ENCODE measurements at places on chromosomes 12 and 14.

DNA sequence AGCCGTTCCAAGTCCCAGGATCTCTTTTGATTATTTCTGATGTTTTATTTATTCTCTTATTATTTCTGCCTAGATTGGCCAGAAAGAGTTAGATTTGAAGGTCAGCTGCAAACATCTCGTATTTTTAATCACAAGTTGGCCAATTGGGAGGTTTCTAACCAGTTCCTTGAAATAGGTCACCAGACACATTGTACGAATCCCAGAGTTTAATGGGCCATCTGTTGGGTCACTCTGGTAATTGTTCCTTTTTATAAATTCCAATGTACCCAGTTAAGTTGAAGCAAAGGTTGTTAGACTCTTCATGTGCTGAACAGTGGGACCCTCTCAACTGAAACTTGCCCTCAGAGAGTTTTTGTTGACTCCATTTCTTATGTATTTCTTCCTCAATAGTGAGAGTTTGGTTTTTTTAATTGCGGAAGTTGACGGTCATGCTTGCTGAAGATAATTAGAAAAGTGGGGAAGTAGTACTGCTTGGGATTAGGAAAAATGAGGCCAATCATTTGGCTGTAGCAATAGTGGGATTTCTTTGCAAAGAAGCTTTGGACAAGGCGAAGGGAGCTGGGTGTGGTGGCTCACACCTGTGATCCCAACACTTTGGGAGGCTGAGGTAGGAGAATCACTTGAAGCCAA, 382.7 kb upstream of the RGS6 start:
- no peak for ATAC-seq

DNA sequence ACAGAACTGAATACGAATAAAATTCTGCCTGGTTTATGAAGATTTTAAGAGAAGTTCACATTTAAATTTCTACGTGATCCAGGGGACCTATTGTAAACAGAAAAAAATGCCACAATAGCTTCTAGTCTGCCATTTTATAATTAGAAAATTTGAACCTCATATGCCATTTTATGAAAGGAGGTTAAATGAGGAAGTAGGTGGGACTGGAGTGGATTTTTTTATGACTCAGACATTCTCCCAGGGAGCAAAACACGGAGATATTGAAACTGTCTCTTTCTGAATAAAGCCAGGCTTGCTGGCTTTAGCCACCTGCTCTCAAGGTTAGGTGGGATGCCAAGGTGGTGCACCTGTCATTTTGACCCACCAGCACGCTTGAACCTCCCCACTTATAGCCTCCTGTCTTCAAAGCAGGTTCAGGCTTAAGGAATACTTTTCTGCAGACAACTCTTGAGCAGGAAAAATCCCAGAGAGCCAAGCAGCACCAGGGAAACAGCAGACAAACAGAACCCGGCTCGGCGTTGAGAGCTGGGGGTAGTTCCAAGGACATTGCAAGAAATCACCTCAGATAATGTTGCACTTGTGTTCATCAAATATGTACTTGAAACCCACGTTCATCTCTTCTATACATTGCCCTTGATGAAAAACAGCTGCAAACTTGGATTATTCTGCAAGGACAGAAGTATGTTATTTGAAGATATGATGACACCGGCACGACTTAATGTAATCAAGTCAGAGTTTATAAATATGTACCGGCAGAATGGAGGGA, 203.7 kb downstream of the PPM1H start:
- ATAC-seq, result no peak

GRCh38 chr12:117750657-117751056, 218.1 kb downstream of the KSR2 start:
- no peak for ATAC-seq

GRCh38 chr12:5070090-5070489, 26.4 kb downstream of the KCNA5 start:
- ATAC-seq, result no peak

DNA sequence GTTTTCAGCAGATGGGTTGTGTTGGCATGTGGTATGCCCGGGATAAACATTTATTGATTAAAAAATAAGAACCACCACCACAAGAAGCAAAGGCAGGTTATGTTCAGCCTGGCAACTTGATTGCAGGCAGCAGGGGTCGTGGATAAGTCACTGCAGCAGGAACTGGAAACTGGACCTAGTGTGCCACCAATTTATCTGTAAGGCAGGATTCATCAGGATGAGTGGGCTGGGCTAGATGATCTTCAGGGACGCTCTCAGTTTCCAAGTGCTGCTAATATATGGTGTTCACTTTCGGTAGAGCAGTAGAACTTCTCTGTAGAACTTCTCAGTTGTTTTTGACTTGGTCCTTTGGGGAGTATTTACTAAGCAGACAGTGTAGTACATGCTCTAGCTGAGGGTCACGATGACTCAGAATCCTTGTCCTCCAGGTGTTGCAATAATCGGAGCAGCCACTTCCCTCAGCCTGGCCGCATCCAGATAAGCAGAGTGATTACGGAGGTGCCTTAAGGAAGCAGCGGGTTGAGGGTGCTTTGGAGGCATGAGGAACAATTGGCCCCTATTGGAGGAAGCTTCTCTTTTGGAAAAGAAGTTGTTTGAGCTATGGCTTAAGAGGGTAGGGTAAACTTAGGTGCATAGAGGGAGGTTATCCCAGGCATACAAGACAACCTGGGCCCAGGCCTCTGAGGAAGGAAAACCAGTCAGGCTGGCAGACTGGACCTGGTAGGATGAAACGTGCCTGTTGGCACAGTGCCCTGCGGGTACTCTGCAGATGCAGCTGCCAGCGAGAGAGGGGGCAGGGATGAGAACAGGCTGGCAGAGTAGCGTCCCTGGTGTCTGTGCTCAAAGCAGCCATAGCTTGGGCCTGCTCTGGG, 104.0 kb downstream of the GPR135 start:
- ATAC-seq, result no peak

DNA sequence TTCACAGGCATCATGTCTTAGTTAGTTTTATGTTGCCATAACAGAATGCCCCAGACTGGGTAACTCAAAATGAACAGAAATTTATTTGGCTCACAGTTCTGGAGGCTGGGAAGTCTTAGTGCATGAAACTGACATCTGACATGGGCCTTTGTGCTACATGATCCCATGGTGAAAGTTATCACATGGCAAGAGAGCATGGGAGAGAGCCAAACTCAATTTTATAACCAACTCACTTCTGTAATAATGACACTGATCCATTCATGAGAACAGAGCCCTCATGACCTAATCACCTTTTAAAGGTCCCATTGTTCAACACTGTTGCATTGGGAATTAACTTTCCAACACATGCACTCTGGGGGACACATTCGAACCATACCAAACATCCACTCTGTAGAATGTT, 1015.1 kb downstream of the DIO2 start:
- no peak for ATAC-seq

DNA sequence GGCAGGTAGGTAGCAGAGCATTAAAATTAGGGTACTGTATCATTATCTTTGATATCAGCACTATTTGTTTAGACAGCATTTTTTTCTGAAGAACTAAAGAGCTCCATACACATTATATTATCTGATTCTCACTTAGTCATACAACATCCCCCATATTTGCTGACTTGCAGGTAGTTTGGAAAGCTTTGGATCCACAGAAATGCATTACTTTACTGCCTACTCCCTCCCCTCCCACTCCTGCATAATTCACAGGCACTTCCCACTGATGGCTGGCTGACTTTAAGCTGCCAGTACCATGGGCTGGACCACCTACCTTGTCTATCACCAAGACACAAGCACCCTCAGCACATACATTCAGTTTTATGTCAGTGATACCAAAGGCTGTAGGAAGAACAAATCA, 110.4 kb downstream of the SLC8A3 start:
- no peak for ATAC-seq

DNA sequence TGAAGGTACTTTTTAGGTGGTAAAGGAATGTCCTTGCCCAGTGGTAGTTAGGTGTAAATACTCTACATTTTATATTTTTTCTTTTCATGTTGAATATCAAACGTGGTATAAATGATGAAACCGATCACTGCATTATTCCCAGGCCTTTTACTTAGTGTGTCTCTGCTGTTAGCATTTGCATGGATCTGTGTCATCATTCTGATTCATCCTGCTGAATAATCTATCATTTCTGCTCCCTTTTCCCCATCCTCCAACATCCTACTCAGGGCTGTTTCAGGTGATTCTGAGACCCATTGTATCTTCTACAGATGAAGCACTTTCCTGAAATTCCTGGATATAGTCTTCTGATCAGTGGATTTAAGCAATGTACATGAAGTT, 61.0 kb upstream of the PTHLH start:
- ATAC-seq, result no peak

- no peak for ATAC-seq
These were observed 150.4 kb upstream of the MAX start for GRCh38 chr14:65252482-65253255.

- no peak for ATAC-seq
These were observed 22.6 kb upstream of the IRF2BPL start for GRCh38 chr14:77051116-77051515.

DNA sequence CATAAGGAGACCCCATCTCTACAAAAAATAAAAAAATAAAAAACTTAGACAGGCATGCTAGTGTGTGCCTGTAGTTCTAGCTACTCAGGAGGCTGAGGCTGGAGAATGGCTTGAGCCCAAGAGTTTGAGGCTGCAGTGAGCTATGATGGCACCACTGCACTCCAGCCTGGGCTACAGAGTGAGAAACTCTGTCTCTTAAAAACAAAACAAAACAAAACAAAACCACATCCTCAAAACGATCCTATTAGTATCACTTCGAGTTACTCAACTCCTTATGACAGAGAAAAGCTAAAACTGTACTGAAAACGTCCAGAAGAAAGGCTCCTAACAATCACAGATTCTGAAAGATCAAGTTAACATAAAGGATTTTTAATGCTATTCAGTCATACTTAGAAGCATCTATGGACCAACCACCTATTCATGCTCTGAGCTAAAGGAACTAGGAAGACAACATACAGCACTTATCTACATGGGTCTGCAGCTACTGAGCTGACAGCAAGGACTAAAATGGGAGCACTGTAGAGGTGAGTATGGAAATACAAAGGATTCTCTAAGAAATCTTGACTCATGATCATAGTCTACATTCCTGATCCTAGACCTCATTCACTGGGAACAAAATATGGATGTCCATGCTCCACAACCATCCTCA, 75.3 kb upstream of the DUSP6 start:
- ATAC-seq, result no peak

DNA sequence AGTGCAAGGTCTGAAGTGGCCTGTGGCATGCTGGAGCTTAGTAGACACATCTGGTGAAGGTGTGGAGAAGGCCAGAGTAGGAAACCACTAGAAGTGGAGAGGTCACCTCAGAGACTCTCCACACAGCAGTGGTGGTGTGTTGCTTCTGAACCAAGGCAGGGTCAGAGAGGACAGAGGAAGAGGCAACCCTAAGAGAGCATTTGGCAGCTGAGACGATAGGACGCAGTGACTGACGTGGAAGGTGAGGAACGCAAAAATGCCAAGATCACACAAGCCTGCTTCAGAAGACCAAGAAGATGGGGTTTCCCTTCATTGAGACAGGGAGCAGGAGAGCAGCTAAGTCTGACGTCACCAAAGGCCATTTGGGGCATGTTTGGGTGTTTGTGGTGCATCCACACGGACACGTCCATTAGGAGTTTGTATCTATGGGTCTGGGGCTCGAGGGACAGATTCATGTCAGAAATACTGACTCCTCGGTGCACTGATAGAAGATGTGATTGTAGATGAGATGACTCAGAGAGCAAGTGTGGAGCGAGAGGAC, 338.1 kb downstream of the CACNA1C start:
- no peak for ATAC-seq

DNA sequence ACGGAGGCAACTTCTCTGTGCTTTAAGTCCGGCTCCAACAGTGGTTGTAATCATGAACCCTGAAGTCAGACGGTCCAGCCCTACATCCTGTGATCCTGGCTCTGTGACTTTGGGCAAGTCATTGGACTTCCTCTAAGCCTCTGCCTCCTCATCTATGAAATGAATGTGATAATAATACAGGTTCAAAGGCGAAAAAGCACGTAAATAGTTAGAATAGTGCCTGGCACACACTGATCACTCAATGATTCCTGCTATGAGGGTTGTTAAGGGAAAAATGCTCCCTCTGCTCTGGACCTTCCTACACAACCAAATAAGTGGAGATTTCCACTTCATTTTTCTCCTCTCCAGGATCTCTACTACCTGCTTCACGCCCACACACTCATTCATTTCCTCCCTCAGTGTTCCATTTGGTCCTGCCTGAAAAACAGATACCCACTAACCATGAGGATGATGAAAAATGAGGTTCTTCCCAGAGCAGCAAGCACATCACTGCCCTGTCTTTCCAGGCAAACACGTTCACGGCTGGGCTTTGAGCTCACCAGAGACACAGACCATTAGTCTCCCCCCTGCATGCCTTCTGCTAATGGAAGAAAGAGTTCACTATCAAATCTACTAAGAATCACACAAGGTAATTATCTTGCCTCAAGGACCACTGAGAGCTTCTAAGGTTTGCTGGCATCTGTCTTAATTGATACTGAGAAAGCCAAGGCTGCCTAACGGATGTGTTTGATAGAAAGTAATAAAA, 13.2 kb downstream of the NUAK1 start:
- no peak for ATAC-seq

DNA sequence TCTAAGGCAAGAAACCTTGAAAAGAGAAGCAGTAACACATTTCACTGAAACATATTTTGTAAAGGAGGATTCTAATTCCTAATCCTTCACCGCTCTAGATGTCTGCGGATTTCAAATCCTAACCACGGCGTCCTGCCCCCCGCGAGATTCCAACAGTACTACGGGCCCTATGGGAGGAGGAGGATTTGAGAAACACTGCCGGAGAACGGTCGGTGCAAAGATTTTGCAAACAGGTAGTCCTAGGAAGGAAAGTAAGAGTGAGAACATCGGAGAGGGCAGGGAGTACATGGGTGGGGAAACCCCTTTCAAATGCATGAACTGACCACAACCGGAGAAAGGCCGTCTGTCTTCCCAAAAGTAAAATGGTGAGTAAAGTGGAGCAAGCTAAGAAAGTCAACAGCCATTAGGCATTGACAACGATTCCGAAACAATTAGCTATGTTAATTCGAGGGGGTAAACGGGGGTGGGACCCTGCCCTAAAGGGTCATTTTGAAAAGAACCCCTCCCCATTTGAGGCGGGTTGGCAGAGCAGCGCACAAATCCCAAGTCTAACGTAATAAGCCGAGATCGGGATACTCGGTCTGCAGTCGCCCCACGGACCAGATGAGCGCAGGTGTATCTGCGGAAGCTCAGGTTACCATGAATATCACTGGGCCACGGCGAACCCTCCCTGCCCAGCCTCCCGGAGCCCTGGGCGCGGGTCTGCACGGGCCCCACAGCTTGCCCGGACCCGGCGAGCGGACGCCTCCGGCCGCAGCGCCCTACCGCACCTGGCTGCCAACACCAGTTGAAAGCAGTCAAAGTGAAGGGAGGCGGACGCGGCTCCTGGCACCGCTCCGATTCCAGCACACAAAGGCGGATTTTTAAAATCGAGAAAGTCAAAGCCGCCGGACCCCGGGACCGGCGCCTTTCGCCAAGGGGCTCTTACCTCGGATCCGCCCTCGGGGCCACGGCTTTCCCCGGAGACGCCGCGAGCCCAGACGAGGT, 662 bp downstream of the EPS8 start:
- peak; percentile 53 for ATAC-seq

GRCh38 chr12:128644664-128645296, 179.0 kb downstream of the SLC15A4 start:
- no peak for ATAC-seq
